EL (cell line): ENCODE measurements at places on chromosomes 3 and 15.
A peak's percentile ranks its signal among the peaks of the same experiment; 100 is the strongest.

DNA sequence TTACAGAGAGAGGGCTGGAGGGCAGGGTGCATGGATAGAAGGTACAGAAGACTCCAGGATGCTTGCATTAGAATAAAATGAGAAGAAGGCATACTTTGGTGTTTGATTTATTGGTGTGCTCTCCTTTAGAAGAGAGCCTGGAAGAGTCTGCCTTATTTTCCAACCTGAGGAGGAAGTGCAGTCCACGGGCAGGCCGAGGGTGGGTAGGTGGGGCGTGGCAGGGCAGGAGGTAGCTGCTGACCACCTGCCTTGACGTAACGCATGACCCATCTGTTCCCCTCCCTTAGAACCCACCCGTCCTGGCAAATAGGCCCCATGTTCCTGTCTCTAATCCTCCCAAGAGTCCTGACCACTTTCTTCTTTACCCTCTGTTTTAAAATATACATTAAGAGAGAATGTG is 222.3 kb upstream of the LYSMD4 start:
- DNase-seq = no peak

DNA sequence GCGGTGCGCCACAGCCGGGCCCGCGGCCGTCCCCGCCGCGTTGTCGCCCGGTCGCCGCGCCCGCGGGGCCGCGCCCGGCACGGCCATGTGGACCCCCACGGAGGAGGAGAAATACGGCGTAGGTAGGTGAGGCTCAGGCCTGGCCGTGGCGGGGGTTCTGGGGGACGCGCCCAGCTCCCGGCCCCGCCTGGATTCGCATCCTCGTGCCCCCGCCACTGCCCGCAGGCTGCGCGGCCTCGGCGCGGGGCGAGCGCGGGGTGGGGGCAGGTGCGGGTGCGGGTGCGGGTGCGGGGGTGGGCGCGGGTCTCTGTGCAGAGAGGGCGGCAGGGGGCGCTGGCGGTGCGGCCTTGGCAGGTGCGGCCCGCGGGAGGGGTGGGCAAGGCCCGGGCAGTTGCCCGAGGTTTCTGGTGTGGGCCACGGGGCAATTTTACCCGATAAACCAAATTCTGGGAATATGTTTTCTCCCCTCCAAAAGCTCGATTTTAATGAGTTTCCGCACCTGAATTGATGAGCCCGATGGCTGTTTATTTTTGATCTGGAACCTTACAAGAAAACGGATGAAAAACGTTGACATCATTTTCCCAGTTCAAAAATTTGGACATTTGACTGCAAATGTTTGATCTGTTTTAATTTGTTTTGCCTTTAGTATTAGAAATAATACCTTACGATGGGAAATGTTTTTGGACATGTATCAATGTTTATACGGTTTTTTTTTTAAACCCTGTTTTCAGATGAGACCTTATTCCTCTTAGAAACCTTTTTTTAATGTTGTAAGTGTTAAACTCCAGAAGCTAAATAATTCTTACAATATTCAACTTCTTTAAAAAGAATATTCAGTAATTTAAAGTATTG is 678 bp downstream of the DOCK3 start:
- no peak for DNase-seq

DNA sequence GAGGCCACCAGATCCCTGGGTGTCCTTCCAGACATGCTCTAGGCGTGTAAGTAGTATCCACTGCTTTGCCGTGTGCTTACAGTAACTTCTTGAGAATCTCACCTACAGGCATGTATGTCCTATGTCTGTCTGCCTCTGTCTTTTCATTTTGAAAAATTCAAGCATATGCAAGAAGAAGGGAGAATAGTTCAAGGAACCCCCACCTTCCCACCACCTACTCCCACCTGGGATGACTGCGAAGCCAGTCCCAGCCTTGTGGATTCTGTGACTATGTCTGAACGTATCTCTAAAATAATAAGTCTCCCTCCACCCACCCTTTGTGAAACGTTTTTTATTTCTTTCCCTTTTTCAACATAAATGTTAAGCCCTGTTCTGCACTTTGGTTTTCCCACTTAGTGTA is 15.0 kb downstream of the CHST13 start:
- no peak for DNase-seq

DNA sequence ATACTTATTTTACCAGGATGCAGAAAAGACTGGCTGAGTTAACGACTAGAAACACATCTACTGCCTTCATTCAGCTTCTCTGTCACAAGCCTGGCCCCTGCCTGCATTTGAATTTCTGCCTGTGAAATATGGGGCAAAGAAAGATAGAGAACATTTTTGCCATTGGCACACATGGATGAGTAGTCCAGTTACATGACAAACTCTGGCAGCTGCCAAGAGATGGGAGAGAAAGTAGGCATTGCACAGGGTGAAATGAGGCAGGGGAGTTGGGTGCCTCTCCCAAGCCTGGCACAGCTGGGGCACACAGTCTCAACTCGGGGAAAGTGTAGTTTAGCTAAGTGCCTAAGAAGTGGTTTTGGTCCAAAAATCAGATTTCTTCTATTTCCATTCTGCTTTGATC is 24.0 kb downstream of the ANXA2 start:
- DNase-seq = no peak

GRCh38 chr15:82871358-82871757 is 61.9 kb downstream of the WHAMM start:
- no peak for DNase-seq

DNA sequence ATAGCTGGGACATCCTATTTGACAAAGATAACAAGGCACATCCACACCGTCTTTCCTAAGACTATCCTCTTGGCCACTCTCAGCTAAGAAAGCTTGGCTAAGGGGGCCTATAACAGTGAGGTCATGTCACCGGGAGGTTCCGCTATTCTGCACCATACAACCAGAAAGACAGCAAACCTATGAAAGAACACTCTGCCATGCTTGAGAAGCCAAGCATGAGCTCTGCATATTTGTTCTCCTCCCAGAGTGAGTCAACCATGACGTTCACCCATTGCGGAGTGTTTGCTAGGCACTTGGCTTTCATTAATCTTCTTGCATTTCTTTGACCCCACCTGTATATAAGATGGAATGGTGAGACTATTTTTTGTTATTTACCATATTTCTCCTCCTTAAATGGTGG is 141.2 kb downstream of the GMNC start:
- DNase-seq = no peak

DNA sequence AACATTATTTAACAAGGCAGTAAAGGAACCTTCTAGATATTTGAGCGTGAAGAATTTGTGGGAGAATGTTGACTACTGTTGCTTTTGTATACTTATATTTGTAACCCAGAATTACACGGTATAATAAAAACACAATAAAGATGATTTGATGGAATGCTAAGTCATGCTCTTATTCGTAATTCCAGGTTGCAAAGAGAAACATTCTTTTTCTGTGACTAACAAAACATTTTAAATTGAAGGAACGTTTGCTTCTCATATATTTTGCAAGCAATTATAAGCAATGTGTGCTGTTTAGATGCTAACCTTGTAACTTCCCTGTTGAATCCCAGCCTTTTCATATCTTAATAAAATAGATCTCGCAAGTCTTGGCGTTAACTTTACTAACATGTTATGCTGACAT is 124.4 kb upstream of the CGNL1 start:
- peak; percentile 52 for DNase-seq

GRCh38 chr3:177530908-177531307 is 333.6 kb upstream of the TBL1XR1 start:
- DNase-seq = no peak

- DNase-seq = no peak
These were observed 17.8 kb downstream of the TPRA1 start for GRCh38 chr3:127572735-127573134.

- DNase-seq = no peak
These were observed 61.7 kb downstream of the CCNL1 start for GRCh38 chr3:157098121-157098822.

- no peak for DNase-seq
These were observed 99.6 kb upstream of the UBE2E1 start for GRCh38 chr3:23706111-23706510.

DNA sequence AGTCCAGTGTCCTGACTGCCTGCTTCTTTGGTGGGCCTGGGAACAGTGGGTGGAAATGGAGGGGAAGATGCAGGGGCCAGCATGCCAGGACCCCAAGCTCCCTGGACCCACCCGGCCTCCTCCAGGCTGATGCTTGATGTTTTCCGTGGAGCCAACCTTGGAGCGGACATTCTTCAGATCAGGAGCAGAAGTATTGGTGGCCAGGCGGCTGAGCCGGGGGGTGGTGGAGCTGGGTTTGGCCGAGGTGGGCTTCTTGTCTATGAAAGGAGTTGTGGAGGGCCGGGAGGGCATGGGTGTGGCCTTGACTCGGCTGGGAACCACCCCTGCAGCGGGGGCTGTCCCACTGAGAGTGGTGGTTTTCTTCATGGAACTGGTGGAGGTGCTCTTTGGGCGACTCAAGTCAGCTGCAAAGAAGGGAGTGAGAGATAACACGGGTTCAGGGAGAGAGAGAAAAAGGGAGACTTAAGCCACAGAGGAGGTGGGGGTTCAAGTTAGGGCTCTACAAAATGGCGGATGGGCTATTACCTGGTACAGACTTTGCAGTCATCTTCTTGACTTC is 67.8 kb downstream of the DHX30 start:
- DNase-seq = no peak

- peak; percentile 38 for DNase-seq
These were observed 84.7 kb upstream of the THBS1 start for GRCh38 chr15:39495871-39496840.

GRCh38 chr3:149428087-149428486 is 46.4 kb upstream of the TM4SF4 start:
- DNase-seq = no peak
